Activated naive CD4-positive, alpha-beta T cell (primary cell): ENCODE measurements at places on chromosomes 11 and 22.

DNA sequence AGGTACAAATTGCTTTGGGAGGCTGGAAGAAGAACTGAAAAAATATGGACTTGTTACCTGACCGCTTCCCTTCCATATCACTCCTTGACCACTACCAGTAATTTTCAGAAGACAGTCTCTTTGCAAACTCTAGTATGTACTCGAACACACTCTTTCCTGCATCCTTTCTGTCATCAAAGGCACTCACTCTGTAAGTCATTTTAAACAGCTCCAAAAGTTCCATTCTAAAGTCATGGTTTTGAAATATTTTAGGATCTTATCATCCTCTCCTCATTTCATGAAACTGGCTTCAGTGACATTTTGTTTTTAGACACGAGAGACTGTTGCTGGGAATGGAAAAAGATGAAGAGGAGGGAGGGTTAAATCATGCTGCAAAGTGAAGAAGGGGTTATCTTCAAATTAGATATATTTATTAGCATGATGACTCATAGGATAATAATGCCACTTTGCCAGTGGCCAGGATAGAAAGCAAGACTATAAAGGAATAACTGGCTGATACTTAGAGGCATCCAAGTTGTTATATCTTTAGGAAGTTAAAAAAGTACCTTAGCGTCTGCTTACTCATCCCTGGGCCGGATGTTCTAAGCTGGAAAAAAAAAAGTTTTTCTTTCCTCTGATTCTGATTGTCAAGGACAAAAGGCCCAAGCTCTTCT is 549.3 kb downstream of the METTL15 start:
- no peak for DNase-seq

DNA sequence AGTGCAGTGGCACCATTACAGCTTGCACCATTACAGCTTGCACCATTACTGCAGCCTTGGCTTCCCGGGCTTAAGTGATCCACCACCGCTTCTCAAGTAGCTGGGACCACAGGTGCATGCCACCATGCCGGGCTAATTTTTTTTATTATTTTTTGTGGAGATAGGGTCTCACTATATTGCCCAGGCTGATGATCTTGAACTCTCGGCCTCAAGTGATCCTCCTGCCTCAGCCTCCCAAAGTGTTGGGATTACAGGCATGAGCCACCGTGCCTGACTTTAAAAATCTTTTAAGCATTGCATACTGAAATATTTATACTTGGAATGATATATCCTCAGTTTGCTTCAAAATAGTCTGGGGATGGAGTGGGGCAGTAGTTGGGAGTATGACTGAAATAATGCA is 10.4 kb downstream of the PAFAH1B2 start:
- DNase-seq = no peak

- DNase-seq = no peak
Measured at GRCh38 chr11:103961010-103961409, 75.4 kb upstream of the DDI1 start.

- no peak for DNase-seq
Measured at GRCh38 chr22:22329792-22330191, 85.2 kb downstream of the VPREB1 start.

- DNase-seq = no peak
Measured at GRCh38 chr11:129375751-129376657, at the start of gene BARX2. BARX2 (plus strand) TSS chr11:129375848; CDS start chr11:129376036, 188 bp downstream.

- DNase-seq = no peak
Measured at GRCh38 chr11:45176996-45177395, 30.6 kb downstream of the PRDM11 start.

- DNase-seq = no peak
Measured at GRCh38 chr11:914204-914603, 3.6 kb upstream of the CHID1 start.

DNA sequence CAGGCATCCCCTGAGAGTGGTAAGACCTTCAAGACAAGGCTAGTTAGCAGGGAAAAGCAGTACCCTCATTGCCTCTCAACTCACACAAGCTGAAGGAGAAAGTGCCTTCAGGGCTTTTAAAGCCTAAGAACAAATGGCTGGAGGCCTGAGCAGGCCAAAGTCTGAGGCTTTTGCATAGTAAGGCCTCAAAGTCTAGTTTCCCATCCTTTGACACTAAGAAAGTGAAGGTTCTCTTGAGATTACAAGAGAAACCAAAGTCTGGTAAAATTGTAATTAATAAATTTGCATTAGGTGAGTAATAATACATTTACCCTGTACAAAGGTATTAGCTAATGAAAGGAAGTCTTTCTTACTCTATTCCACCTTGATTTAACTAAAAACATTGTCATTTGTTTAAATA is 47.0 kb upstream of the CCDC89 start:
- DNase-seq = no peak

DNA sequence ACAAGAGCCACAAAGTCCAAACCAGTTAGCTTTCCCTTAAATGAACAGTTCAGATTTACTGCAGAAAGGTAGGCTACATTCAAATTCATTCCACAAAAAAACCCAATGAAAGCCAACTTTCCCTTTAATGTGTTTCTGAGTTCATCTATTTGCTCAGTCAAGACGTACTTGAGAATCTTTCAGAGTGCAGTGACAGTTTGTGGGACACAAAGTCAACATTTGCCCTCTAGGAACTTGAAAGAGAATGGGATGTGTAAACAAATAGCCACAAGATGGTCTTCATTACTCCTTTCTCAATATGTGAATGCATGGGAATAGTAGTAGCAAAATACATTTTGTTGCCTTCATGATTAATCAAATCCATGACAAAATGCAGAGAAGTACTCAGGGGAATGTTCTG is 15.8 kb downstream of the RTCB start:
- DNase-seq = no peak
